ENCODE measurements at places on chromosomes 6 and 20. TPM values are rescaled to one million over a fixed set of nuclear protein-coding genes. Genes with fewer than 3 reads are reported as not detected.

GRCh38 chr6:4581468-4582385 lies 194.5 kb upstream of the CDYL start:
- DNase-seq = peak; percentile 35

Gene ZNF391
- 4.4 TPM for total RNA-seq

Gene TBC1D22B
- 13.0 TPM for total RNA-seq

- DNase-seq = no peak
These were observed 28.6 kb upstream of the PCMTD2 start for GRCh38 chr20:64226686-64227580.

Gene C6orf52
- total RNA-seq = 3.1 TPM

GRCh38 chr6:36519352-36519751 lies 27.9 kb downstream of the STK38 start:
- DNase-seq = no peak

DNA sequence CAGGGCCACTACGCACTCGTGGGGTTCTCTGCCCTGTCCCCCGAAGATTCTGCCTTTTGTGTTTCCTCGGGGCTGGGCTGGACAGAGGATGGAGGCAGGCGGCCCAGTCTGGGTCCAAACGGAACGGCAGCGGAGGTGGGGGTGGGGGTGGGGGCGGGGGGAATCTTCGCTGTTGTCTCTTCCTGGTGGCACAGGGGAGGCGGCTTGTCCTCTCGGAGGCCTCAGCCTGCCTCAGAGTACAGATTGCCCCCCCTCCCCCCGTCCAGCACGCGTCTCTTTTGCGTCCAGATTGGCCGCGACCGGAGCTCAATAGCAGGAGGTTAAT lies 1.4 kb upstream of the INSM1 start:
- no peak for DNase-seq

Gene RAD21L1
- not detected for total RNA-seq

DNA sequence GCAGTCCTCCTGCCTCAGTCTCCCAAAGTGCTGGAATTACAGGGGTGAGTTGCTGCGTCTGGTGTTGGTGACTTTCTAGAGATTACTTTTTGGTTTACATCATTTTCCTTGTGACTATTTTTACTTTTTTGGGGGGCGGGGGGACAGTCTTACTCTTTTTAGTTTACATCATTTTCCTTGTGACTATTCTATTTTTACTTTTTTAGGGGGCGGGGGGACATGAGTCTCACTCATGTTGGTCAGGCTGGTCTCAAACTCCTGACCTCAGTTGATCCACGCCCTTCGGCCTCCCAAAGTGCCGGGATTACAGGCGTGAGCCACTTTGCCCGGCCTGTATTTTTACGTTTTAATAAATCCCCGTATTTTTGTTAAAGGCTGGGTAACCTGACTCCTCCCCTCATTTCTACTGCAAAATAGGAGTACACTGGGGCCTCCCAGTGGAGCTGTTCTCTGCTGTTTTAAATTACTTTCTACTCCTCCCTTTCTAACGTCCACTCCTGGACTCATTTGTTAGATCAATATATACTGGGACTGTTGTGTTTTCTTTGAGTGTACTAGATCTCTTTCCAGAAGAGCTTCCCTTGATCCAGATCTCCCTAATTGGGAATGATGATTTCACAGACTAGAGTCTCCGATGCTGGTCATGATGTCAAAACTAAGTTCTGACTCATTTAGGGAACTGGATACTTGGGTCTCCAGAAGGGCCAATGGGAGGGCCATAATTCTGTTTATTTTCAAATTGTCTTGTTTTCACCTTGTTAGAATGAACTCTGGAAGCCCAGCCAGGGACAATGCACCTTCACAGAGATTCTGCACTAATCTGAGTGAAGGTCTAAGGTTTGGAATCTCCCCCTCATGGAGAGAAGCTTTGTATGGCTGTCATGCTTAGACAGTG lies 9.2 kb downstream of the HSPA1B start:
- DNase-seq = no peak

All from kidney epithelial cell (primary cell).